ENCODE measurements at places on chromosomes 6 and 20.

DNA sequence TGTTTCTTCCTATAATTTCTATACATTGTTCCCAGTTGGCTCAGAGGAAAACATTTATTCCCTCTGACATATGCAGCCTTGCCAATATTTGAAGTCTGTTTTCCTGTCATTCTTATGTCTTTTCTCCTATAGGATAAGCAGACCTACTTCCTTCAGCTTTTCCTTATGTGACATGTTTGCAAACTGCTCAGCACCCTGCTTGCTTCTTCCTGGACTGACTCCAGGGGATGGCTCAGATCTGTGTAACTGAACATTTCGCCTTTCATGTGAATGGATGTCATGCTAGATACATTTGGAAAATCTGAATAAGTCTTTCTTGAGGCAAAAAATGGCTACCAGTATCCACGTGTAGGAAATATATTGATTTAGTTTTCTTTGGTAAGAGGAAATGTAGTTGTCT, 113.2 kb downstream of the CARMIL1 start:
- DNase-seq, result no peak

DNA sequence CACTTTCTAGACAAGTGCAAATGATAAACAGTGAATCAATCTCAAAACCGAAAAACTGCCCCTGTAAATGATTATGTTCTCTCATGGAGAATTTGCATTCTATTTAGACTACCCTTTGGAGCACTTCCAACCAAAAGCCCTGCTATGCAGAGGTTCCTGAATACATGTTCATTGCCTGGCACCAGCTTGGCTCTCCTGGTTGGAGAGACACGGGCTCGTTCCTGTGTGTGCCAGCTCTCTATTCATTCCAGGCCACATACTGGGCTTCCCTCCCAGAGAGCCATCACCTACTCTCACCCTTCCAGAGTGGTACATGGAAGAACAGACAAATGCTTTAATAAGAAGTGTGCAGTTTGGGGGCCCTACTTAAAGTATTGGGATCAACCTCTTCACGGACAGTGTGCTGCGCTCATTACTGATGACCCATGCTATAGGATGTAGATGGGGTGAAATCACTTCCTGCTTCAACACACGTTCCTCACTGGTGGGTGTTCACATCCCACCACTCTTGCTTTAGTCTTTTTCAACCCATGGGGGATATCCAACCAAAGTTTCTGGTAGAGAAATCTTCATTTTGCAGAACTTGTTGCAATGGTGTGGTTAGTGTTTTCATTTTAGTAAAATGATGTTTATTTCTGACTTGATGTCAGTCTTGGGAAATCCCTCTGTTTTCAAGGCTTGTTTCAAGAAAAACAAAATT, 38.5 kb upstream of the NAA20 start:
- no peak for DNase-seq

GRCh38 chr6:71404145-71404966, 115.7 kb downstream of the OGFRL1 start:
- DNase-seq, result peak; percentile 91

DNA sequence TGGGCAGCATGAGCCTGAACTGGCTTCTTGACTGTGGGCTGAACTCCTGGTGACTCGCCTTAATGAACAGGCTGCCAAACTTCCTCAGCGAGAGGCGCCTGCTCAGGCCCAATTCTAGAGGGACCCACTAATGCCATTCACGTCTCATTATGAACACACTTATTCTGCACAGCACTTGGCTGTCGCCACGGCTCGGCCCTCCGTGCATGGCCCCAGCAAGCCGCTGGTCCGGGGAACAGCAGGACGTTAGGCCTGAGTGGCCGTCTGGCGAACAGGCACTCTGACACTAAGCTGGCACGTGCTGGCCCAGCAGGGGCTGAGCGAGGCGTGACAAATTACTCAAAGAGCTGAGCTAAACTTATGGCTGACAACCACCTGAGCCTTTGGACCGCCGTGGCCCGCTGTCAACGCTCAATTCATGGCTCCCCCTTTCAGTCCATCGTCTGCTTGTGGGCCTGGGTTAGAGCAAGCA, 45.9 kb downstream of the INSM1 start:
- DNase-seq, result no peak

DNA sequence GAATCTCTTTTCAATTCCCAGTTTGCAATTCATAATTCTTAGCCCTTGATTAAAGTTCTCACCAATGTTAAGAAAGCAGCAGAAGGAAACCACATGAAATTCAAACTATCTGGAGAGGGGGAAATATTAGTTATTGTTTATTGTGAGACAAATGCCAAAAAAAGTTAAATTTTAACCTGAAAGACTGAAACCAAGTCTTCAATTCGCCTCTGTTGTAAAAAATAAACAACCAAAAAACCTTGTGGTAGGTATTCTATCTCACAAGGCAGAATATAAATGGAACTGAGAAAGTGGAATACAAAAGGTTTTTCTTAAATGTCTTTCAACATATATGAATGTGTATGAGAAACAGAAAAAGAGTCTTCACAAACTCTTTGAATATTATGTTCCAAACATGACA, 24.8 kb downstream of the TMX4 start:
- no peak for DNase-seq

DNA sequence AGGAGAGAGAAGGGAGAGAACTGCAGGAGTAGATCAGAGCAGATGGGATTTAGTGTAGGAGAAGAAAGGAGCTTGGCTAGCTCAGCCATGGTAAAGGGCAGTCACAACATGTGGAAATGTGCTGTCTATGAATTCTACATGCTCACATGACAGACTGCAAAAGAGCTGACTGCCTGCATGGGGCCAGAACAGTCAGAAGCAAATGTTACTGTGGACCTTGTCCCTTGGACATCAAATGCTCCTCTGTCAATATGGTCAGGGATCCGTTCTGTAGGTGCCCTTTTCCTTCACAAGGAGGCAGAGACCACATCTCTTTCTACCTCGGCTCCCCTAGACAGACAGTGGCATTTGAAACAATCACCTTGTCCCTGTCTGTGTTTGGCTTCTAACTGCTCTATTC, 46.6 kb upstream of the HIVEP1 start:
- no peak for DNase-seq

DNA sequence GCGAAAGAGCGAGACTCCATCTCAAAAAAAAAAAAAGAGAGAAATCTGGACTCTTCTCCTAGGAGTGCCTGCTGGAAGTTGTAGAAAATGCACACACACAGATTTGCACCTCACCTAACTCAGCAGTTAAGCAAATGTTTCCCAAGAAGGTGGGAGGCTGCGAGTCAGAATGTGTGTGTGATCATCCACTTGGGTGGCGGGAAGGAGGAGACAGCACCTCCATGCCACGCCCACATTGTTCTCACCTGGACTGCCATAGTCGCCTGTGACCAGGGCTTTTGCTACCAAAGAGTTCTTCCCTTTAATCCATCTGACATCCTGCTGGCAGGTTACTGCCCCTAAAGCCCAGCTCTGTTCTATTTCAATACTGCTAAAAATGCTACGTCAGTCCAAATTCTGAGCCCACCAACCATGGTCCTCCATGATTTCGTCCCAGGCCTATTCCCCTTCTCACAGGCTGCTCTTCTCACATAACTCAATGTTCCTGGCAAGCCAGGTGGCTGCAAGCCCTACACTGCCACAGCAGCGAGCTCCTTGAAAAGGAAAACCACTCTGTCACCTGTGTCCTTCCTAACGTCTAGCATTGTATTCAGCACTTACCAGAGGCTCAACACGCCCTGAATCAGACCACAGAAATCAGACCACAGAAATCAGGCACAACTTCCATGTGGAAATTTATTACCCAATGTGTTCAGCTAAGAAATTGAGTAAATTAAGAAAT, 77.5 kb downstream of the PSMG4 start:
- DNase-seq, result no peak

DNA sequence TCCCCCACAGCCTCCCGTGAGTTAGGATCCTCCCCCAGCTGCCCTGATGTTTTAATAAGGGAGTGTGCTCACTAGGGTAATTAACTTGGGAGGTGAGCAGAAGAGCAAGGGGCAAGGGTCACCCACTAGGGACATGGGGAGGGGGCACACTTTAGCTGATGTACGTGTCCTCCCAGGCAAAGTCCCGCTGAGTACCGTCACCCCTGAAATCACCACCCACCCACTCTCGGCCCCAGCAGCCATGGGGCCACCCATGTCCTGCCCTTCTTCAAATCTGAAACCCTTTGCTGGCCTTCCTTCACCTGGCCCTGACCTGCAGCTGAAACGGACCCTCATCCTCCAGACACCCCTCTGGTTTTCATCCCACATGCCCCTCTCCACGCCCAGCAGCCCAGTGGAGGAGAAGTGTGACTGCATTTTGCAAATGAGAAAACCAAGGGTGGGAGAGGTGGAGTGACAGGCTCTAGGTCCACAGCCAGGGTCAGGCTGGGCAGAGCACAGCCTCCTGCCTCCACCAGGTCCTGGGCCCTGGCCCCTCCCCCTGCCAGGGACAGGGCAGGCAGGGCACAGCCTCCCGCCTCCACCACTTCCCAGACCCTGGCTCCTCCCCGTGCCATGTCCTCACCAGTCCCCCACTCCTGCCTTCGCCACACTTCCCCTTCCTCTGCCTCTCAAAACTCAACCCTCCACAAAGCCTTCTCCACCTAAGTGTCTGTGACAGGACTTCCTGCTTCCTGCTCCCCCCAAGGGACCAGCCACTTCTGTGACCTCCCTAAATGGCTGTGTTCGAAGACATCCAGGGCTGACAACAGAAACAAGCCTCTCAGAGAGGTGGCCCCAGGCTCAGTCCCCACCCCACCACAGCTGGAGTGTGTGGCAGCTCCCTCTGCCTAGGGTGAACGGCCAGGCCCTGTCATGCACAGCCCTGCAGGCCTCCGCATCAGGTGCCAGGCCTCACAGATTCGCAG, 15.1 kb downstream of the ACSS1 start:
- no peak for DNase-seq

DNA sequence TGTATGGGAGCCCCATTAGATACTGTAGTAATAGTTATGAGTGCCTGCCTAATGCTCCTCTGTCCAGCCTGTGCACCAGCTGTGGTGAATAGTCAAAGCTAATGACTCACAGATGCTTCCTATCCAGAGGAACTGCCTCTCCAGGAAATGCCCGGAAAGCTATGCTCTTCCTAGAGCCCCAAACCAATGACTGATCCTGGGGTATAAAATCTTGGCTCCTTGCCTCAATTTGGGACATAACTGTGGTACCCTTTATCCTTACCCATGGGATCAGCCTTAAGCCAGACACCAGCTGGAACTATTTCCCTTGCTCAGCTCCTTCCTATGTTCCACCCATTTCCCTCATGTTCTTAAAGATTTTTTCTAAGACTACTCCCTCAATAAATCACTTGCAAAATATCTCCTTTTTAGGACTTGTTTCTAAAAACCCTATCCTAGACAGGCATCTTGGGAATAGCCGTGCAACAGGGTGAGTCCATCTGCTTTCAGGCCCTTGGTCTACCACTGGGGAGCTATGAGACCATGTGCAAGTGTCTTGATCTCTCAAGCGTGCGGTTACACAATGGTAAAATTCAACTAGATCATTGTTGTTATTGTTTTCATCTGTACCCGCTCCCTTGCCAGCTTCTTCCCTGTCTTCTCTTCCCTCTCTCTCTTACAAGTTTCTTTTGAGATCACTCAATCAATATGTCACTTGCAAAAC, 283.7 kb downstream of the BTBD3 start:
- DNase-seq, result peak; percentile 53

- peak; percentile 87 for DNase-seq
Measured at GRCh38 chr6:137926207-137926731, 59.2 kb downstream of the TNFAIP3 start.

DNA sequence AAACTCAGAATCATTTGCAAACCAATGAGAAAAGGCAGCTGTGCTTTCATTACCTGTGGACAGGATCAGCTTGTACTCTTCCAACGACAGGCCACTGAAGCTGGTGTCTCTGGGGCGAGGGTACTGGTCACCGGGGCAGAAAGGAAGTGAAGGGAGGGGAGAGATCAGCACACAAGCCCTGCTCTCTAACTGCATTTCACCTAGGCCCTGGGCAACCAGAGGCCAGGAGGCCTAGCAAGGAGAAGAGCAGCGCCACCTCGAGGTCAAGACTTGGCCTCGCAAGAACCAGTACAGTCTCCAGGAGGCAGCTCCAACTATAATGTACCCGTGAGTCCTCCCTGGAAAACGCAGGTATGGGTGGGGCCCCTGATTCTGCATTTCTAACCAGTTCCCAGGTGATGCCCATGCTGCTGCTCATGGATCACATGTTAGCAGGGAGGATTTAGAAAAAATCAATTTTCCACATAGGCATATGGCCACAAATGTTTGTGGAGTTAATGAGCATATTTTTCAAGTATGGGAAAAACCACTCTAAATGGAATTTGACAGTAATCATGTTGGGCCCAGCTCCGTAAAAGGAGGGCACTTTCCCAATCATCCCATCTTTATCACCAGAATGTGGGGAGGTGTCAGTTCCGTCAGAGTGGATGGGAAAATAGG, 11.0 kb downstream of the UQCC2 start:
- DNase-seq, result peak; percentile 76

- DNase-seq, result no peak
Measured at GRCh38 chr6:37524025-37524969, 24.6 kb upstream of the CCDC167 start.

DNA sequence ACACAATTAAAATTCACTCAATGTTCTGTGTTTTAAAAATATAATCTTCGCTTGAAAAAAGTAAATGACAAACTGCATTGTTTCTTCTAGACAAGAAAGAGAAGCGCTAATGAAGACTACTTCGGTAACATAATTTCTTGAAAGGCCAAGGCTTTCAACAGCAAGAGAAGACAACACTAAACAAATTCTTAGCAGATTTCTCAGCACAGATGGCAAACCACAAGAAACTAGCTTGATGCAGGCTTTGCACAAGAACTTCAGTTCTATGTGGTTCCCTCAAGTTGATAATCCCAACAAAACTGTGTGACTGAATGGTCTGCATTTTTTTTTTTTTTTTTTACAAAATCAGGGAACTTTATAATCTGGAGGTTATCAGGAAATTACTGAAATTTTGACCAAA, 447.4 kb upstream of the NRSN1 start:
- no peak for DNase-seq

DNA sequence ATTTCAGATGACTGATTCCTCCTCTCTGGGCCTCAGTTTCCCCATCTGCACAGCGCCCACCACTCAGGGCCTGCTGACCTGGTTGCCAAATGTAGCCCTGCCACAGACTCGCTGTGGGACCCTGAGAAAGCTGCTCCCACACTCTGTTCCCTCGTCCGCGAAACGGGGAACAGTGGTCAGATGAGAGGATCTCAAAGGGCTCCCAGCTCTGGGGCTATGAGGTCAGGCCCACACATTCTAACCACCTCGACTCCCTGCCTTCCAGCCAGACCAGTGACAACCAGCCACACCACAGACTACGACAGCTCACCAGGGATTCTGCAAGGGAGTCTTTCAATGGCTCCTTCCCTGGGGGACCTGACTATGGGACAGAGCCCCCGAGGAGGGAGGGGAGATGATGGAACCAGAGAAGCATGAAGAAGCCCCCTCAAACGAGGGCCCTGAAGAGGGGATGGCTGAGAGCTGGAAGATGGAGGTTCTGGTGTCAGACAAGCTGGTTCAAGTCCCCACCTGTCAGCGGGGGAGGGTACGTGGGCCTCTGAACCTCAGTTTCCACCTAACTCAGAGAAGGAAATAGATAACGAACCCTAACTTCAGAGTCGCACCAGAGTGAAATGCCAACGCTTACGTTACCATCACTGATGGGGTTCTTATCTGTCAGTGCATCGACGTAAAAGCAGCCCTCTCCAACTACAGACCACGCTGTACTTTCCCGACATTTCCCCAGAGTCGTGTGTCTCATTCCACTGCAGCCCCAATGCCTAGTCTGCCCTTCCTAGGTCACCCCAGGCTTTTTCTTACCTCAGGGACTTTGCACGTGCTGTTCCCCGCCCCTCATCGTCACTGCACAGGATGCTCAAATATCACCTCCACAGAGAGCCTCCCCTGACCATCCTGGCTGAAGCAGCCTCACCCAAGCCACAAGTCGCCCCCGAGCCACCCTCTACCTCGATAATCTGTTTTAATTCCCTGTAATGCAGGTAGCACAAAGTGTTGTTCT, 60.5 kb downstream of the PREX1 start:
- no peak for DNase-seq
